ENCODE measurements at places on chromosomes 7 and 10.

- H3K36me3 ChIP-seq = no peaks in the 10 kb centered on the region
- DNase-seq = no peak
- H3K27ac ChIP-seq = no peak overlapping the region
- peaks cover 26% of the 10 kb centered on the region for H3K27me3 ChIP-seq
Observed at GRCh38 chr7:155404976-155405375, 53.0 kb upstream of the EN2 start.

DNA sequence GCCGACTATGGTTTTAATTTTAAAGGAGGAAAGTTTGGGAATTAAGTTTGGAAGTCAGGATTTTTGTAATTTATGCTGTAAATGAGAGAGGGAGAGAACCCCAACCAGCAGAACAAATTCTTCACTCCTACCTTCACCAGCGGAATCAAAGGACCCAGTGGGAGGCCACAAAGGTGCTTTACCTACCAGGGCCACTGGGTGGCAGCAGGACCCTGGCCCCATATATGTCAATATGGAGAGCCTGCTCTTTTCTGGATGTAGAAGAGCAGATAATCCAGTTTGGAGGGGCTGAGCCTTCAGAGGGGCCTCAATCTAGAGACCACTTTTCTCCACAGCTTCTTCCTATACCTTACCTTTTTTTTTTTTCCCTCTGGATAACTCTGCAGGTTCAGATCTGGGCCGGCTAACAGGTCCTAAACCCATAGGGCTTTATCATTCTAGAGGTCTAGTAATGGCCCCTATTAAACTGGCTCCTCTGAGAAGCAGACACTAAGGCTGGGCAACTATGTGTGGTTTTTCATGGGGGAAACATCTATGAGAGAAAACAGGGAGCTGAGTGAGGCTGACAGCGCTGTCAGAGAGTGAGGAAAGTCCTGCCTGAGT lies 8.5 kb upstream of the SCD start:
- peaks cover 14% of the 10 kb centered on the region for H3K27me3 ChIP-seq
- DNase-seq = peak; percentile 84
- peaks cover 6% of the 10 kb centered on the region for H3K4me1 ChIP-seq
- H3K36me3 ChIP-seq = no peaks in the 10 kb centered on the region

DNA sequence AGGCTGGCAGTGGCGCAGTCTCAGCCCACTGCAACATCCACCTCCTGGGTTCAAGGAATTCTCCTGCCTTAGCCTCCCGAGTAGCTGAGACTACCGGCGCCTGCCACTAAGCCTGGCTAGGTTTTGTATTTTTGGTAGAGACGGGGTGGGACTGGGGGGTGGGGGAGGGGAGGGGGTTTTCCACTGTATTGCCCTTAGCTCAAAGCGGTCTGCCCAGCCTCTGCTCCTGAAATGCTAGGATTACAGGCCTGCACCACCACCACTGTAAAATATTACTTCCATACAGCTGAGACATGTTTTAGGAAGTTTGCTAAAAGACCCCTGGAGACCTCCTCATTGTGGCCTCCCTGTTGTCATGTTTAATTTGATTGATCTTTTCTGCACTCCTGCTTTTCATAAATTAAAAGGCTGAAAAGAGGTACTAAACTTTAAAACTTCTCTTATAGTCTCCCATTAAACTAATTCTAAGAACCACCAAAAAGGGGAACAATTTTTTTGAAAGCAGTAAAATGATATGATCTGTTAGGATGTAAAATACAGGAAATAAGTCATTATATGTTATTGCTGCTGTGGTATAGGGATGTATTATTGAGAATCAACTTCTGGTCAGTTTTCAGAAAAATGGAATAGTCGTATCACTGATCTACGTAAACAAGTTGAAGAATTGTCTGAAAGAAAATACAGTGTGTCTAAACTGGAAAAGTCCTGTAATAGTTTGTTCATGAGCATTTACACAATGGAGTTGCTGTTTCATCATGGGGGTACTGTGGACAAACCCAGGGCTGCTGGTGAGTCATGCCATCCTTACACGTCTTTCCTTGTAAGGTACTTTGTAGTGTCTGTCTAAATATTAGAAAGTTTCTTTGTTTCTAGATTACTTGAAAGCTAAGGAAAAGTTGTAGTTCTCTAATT lies 72.9 kb upstream of the TMEM248 start:
- no peaks in the 10 kb centered on the region for H3K36me3 ChIP-seq
- DNase-seq = peak; percentile 39
- H3K27ac ChIP-seq = peak overlapping the region; percentile 97
- H3K27me3 ChIP-seq = no peaks in the 10 kb centered on the region
- peaks cover 33% of the 10 kb centered on the region for H3K4me1 ChIP-seq

GRCh38 chr10:24664991-24665390 lies 58.7 kb downstream of the ARHGAP21 start:
- no peaks in the 10 kb centered on the region for H3K27me3 ChIP-seq
- no peaks in the 10 kb centered on the region for H3K4me1 ChIP-seq
- DNase-seq = no peak
- no peak overlapping the region for H3K27ac ChIP-seq
- H3K4me3 ChIP-seq = no peak overlapping the region

DNA sequence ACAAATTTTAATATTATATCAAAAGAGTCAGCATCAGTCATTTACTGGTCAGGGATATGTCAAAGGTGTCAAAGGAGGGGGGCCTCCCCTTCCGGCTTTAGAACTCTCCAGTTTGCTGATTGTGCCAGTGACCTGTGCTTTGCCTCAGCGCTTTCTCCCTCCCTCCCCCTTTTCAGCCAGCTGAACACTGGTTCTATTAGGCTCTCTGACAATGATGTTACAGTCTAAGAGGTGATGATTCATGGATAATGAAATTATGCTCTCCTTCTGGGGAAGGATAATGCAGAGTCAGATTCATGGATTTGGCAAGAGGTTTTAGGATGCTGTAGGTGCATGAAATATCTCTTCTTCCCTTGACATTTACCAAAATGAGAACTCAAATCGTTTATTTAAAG lies 6.1 kb downstream of the LRRTM3 start:
- H3K36me3 ChIP-seq = no peaks in the 10 kb centered on the region
- no peaks in the 10 kb centered on the region for H3K4me1 ChIP-seq
- H3K27ac ChIP-seq = no peak overlapping the region
- DNase-seq = no peak
- no peak overlapping the region for H3K4me3 ChIP-seq

GRCh38 chr10:131748831-131749766 lies 151.7 kb upstream of the PPP2R2D start:
- peaks cover 3% of the 10 kb centered on the region for H3K4me1 ChIP-seq
- peaks cover 12% of the 10 kb centered on the region for H3K27me3 ChIP-seq
- no peak for DNase-seq
- no peaks in the 10 kb centered on the region for H3K36me3 ChIP-seq
- no peak overlapping the region for H3K4me3 ChIP-seq
- H3K27ac ChIP-seq = no peak overlapping the region

DNA sequence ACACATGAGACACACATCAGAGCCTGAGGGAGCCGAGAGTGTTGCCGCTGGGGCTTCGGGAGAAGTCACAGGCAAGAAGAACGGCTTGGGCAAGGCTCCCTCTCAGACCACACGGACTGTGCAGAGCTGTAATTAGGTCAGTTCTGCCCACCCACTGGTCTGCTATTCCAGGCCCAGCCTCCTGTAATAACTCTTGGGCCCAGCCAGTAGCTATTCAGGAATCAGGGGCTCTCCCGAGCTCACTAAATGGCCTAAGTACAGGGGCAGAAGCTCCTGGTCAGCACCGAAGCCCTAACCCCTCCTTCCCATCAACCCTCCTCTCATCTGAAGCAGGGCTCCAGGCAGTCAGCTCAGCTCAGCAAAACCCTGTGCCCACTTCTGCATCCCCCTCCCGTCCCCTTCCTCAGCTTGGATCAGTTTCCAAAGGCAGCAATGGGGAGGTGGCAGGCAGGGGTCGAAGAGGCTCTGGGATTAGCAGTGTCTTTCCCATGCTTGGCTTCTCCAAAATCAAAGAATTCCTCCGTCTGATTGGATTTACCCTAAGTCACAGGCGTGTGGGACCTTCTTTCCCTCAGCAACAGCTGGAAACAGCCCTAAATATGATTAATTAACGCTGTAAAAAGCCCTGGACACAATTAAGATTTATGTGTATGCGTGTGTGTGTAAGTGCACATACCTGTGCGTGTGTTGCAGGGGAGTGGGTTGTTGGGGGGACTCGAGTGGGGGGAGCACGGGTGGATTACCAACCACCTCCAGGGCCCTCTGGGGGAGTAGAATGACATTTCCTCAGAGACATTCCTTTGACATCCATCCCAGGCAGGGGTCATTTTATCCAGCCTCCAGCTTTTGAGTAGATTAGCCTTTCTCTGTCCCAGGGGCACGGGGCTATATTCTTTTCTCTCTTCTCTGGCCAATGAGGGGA lies 48.4 kb upstream of the BTRC start:
- no peak overlapping the region for H3K4me3 ChIP-seq
- H3K27ac ChIP-seq = no peak overlapping the region
- no peaks in the 10 kb centered on the region for H3K36me3 ChIP-seq
- H3K27me3 ChIP-seq = peaks cover 67% of the 10 kb centered on the region
- no peak for DNase-seq
- peaks cover 3% of the 10 kb centered on the region for H3K4me1 ChIP-seq

GRCh38 chr7:32893207-32893524 lies 1.6 kb upstream of the KBTBD2 start:
- peaks cover 6% of the 10 kb centered on the region for H3K36me3 ChIP-seq
- peaks cover 42% of the 10 kb centered on the region for H3K4me1 ChIP-seq
- peak; percentile 15 for DNase-seq

GRCh38 chr10:69411476-69411875 lies 5.2 kb downstream of the TACR2 start:
- H3K4me3 ChIP-seq = no peak overlapping the region
- H3K27ac ChIP-seq = no peak overlapping the region
- H3K27me3 ChIP-seq = no peaks in the 10 kb centered on the region
- DNase-seq = no peak
- no peaks in the 10 kb centered on the region for H3K36me3 ChIP-seq

DNA sequence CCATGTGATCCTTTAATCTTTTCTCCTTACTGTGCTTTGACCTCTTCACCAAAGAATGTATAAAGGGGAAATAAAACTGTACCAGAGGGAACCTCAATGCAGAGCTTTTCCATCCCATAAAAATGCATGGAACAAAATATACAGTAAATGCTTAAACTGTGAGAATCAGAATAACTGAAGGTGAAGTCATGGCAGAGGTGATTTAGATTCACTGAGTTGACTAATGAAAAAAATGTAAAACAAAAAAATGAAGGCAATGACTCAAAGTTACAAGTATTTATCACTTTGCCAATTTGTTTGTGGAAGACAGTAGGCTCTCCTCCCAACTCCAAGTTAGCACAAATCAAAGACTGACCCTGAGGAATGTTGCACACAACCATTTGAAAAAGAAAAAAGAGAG lies 1331.6 kb upstream of the SORCS1 start:
- H3K36me3 ChIP-seq = no peaks in the 10 kb centered on the region
- H3K27me3 ChIP-seq = no peaks in the 10 kb centered on the region
- no peak overlapping the region for H3K27ac ChIP-seq
- no peak for DNase-seq

GRCh38 chr7:42108803-42109528 lies 128.0 kb downstream of the GLI3 start:
- no peaks in the 10 kb centered on the region for H3K36me3 ChIP-seq
- H3K4me1 ChIP-seq = no peaks in the 10 kb centered on the region
- peaks cover 18% of the 10 kb centered on the region for H3K27me3 ChIP-seq
- H3K4me3 ChIP-seq = no peak overlapping the region
- no peak for DNase-seq
- H3K27ac ChIP-seq = no peak overlapping the region

GRCh38 chr7:48962821-48963505 lies 38.6 kb downstream of the CDC14C start:
- H3K36me3 ChIP-seq = no peaks in the 10 kb centered on the region
- no peak for DNase-seq
- H3K27ac ChIP-seq = no peak overlapping the region
- no peaks in the 10 kb centered on the region for H3K4me1 ChIP-seq

DNA sequence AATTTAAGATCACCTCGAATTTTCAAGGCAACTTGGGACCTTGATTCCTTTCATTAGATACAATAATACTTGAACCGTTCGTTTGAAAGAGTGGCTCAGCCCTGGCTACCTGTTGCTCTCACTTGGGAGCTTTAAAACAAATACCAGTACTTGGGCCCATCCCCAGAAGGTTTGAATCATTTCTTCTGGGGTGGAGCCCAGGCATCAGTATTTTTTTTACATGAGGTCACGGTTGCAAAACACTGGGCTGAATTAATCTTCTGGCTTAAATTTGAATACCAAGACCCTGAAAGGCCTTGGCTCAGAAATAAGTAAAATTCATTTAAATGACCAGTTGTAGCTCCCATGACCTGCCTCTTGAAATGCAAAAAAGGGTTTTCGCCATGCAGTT lies 214.9 kb downstream of the CREB5 start:
- H3K27ac ChIP-seq = no peak overlapping the region
- no peak for DNase-seq
- no peaks in the 10 kb centered on the region for H3K4me1 ChIP-seq

DNA sequence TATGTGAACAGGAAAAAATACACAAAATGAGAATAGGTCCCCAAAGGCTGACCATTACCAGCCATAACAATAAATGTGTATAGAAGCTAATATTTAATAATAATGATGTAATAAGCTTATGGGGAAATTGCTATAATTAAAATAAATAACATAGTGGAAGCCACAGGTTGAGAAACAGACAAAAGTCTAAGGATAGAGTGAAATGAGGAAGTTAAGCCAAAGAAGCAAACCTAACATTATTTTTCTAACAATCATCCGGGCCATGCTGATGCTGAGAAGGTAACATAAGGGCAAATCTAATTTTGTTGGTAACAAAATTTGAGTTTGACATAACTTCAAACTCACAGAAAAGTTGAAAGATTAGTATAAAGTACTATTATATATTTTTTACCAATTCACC lies 115.9 kb downstream of the MICU1 start:
- peaks cover 10% of the 10 kb centered on the region for H3K4me1 ChIP-seq
- no peaks in the 10 kb centered on the region for H3K27me3 ChIP-seq
- no peak overlapping the region for H3K4me3 ChIP-seq
- peaks cover 8% of the 10 kb centered on the region for H3K36me3 ChIP-seq
- H3K27ac ChIP-seq = no peak overlapping the region
- no peak for DNase-seq

- peaks cover 10% of the 10 kb centered on the region for H3K4me1 ChIP-seq
- no peaks in the 10 kb centered on the region for H3K27me3 ChIP-seq
- DNase-seq = no peak
- H3K36me3 ChIP-seq = no peaks in the 10 kb centered on the region
- no peak overlapping the region for H3K27ac ChIP-seq
Observed at GRCh38 chr7:129084801-129085551, 30.1 kb upstream of the TNPO3 start.

- no peaks in the 10 kb centered on the region for H3K4me1 ChIP-seq
- DNase-seq = no peak
- no peaks in the 10 kb centered on the region for H3K36me3 ChIP-seq
- H3K27me3 ChIP-seq = peaks cover 16% of the 10 kb centered on the region
- no peak overlapping the region for H3K4me3 ChIP-seq
- no peak overlapping the region for H3K27ac ChIP-seq
Observed at GRCh38 chr10:104688251-104689042, 47.4 kb downstream of the SORCS3 start.

Data from activated T-cell treated with anti-CD3 and anti-CD28 coated beads, Interleukin-2, amount 50 U/mL, for 72 hours (primary cell).